ENCODE measurements at places on chromosomes 3 and 15.

DNA sequence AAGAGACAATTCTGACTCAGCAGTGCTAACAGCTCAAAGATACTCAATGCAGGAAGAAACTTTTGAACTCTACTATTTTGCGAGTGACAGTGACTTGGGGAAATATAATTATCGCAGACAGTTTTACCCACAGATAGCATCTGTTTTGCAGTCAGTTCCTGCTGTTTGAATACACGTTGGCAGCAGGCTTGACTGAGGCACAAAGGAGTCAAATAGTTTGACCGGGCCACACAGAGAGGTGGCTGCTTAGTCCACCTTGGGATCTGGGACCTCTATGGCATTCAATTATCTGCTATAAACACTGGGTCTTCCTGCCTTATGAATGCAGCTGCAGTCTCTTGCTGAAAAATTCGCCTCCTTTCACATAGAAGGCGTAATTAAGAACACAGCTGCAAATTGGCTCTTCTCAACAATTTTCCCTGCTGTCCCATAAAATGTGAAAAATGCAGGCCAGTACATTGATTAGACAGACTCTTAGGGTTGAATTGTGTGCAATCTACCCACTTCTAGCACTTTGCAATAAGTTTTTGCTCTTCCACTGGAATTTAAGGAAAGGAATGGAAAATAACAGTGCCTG lies 56.5 kb downstream of the OTOL1 start:
- DNase-seq = no peak

DNA sequence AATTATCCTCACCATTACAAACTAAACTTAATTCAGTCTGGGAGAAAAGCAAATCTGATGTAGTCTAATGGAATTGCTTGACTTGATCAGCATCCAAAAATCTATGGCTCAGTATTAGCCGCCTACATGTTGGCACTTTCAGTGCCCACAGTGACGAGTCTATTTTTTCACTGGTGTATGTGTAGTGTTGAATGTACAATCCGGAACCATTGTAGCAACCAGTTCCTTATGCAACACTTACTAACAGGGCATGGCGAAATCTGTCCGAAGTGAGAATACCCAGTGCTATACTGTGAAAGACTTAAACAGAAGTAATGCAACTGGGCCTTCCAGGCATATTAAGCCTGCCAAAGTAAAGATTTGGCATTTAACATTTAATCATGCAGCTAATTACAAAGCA lies 18.6 kb downstream of the LRRN1 start:
- no peak for DNase-seq

- DNase-seq = no peak
Observed at GRCh38 chr3:16905704-16906103, 20.9 kb downstream of the PLCL2 start.

- no peak for DNase-seq
Observed at GRCh38 chr15:99719096-99719541, 14.1 kb downstream of the LYSMD4 start.

DNA sequence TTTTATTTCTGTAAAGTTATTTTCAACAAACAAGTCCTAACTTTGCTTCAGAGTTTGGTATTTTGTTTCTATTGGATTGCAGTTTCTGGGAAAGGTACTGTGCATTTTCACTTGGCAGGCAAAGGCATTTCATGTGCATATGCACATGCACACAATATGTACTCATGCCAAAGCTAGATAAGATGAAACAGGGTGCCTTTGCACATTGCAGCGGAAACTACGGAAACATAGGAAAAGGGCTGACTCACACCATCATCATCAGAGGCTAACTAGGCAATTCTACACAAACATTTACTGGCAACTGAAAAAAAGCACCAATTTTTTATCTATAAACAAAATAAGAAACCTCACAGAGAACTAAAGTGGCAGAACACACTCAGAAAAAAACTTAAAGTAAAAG lies 550.6 kb upstream of the NECTIN3 start:
- DNase-seq = no peak

GRCh38 chr3:124691599-124691998 lies 38.7 kb upstream of the UMPS start:
- no peak for DNase-seq

GRCh38 chr15:25406846-25407245 lies 32.0 kb downstream of the UBE3A start:
- no peak for DNase-seq

Data from effector CD4-positive, alpha-beta T cell (primary cell).